ENCODE measurements at places on chromosomes 11 and 22. TPM values are rescaled to one million over a fixed set of nuclear protein-coding genes. Genes with fewer than 3 reads are reported as not detected.

DNA sequence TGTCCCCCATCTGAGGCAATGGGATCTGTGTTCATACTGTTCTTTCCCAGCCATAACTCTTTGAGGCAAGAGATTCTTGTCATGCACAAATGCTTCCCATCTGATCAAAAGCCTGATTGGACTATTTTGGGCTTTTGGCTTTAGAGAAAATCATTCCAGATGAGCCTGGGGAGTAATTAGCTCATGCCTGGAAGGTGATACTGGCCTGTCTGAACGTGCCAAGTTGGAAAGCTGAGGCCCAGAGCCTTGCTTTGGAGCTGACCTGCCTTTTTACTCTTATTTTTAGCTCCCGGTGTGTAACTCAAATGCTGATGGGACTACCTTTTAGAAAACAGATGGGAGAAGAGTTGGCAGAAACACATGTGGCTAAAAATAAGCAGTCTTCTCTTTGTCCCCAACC is 105.0 kb downstream of the DBX1 start:
- DNase-seq, result no peak

DNA sequence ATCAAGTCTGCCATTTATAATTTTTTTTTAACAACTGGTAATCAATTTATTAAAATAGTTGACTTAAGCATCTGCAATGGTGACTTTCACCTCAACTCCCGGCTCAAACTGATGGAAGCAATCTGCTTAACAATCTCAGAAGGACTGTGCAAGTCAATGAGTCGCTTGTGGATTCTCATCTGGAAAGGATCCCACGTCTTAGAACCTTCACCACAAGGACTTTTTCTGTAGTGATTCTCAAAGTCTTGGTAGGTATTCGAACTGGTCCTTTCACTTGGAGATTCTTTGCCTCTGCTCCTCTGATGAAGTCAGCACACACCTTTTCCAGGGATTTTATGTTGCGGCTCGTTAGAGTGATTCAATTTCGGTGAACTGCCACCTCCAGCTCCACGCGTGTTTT is 7.3 kb downstream of the RSF1 start:
- no peak for DNase-seq

DNA sequence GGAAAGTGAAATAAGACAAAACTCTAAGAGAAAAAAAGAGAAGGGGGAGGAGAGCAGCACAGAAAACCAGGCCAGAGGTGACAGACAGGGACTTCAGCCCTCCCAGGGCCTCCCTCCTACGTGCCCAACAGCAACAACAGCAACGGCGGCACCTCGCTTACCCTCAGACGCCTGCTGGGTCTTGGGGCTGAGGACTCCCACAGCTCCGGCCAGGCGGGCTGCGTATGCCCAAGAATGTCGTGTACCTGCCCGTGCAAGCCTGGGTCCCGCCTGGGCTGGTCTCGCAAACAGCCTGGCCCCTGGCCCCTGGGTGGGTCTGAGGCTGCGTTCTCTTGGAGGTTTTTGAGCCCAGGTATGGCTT is 30.5 kb downstream of the ARAP1 start:
- DNase-seq, result no peak

Gene MRGPRX2
- total RNA-seq, result not detected
